ENCODE measurements at places on chromosomes 5 and 9.

- DNase-seq: no peak
Observed at GRCh38 chr5:143749581-143750205, 62.3 kb upstream of the HMHB1 start.

- DNase-seq: peak; percentile 23
Observed at GRCh38 chr5:51159164-51159563, 224.1 kb upstream of the ISL1 start.

DNA sequence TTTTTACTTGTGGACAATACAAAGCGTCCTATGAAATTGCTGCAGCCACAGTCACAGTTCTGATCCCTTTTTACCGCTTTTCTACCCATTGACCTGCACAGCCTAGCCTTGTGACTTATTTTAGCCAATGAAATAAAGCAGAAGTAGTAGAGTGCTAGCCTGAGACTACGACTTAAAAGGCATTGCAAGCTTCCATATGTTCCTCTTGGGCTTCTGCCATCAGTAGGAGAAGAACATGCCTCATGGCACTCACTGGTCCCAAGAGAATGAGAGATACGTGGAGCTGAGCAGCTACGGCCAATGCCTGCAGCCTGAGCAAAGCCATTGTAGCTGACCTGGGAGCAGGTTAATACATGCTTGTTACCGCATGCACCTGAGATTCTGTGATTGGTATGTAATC lies 416.6 kb upstream of the CLINT1 start:
- DNase-seq: no peak

- DNase-seq: no peak
Observed at GRCh38 chr5:120388016-120388781, 75.9 kb upstream of the PRR16 start.

- no peak for DNase-seq
Observed at GRCh38 chr5:165015547-165015946, 1510.1 kb downstream of the MAT2B start.

- DNase-seq: no peak
Observed at GRCh38 chr5:54629115-54629514, 111.6 kb downstream of the SNX18 start.

DNA sequence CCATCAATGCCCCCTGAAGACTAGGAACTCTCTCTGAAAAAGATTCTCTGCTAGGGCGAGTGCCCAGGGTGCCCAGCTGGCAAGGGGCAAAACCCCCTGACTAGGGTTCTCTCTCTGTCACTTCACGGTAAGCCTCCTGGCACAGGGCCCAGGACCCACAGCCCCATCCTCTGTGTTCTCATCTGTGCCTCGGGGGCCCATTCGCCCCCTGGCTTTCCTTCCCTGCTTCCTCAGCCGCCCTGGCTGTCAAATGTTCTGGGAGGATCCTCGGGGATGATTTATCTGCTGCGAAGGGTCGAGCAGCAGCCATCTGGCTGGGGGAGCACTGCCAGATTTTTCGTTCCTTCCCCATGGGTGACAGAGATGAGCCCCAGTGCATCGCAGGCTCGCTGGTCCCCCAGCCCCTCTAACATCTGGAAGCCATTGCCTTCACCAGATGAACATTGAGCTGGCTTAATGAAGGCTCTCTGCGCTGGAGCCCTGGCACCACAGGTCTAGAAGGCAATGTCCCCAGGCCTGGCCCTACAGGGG lies 24.2 kb downstream of the HMCN2 start:
- no peak for DNase-seq

DNA sequence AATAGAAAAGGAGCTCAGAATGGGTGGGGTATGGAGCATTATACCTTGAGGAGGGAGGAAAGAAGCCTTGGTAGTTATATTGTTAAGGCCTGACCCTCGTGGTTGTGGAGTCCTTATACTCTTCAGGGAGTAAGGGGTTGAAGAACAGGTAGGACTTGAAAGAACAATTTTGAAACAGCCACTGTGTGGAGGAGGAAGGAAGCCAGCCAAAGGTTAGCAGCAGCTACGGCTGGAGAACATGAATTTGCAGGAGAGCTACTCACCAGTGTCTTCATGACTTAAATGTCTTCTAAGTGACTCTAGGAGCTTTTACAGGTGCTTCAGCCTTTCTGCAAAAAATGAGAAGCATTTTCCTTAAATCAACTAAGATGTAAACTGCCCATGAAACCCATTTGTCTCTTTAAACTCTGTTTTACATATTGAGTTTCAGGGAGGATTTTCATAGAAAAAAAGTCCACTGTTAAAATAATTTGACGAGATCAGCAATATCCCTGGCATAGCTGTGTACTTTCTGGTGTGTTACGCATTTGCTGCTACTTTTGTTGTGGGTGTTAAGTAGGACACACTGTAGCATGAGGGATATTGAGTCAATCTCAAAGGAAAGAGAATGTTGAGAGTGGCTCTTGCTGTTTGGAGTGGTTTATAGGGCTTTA lies 110.6 kb upstream of the ELL2 start:
- DNase-seq: no peak

GRCh38 chr5:142934051-142934762 lies 164.0 kb downstream of the ARHGAP26 start:
- no peak for DNase-seq

GRCh38 chr9:98037357-98037756 lies 19.2 kb upstream of the NANS start:
- DNase-seq: no peak

DNA sequence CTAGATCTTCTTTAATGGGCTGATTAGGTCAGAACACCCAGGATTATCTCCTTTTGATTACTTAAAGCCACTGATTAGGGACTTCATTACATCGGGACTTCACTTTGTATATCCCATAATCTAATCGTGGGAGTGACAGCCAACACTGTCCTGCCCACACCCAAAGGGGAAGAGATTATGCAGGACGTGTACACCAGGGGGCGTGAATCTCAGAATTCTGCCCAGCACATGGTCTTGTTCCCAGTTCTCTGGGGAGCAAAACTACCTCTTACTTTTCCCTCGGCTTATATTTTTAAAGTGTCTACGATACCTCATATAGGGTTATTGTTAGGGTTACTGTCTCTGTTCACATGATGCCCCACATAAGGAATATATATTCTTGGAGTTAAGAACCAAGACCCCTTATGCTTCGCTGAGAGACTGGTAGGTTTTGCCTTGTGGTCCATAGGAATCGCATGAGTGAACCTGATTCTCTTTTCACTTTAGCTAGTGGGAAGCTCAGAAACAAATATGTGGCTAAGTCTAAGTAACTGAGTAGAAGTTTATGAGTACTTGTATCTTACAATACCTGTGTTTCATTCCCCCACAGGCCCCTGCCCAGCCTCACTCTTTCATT lies 192.7 kb downstream of the GNA14 start:
- no peak for DNase-seq

GRCh38 chr5:59584858-59585846 lies 308.4 kb downstream of the PDE4D start:
- no peak for DNase-seq

DNA sequence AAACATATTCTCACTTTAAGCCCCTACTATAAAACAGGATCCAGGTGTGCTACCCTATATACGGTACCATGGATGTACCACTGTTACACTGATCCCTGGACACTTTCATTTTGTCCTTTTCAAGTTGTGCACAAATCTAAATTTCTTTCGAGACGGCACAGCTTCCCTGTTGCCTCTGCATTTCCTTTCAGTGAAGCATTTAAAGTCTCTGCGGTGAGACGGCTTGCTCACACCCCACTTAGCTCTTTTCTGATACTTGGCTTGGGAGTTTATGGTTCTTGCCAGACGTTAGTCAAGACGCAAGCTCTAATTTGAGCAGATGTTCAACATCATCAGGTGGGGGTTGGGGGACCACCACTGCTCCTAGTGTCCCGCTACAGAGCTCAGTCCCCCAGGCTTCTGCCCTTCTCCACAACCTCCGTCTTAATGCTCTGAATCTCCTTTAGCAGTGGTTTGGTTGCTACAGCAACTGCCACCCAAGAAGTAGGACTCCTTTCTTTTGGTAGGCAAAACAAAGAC lies 15.8 kb downstream of the F2RL2 start:
- DNase-seq: no peak

DNA sequence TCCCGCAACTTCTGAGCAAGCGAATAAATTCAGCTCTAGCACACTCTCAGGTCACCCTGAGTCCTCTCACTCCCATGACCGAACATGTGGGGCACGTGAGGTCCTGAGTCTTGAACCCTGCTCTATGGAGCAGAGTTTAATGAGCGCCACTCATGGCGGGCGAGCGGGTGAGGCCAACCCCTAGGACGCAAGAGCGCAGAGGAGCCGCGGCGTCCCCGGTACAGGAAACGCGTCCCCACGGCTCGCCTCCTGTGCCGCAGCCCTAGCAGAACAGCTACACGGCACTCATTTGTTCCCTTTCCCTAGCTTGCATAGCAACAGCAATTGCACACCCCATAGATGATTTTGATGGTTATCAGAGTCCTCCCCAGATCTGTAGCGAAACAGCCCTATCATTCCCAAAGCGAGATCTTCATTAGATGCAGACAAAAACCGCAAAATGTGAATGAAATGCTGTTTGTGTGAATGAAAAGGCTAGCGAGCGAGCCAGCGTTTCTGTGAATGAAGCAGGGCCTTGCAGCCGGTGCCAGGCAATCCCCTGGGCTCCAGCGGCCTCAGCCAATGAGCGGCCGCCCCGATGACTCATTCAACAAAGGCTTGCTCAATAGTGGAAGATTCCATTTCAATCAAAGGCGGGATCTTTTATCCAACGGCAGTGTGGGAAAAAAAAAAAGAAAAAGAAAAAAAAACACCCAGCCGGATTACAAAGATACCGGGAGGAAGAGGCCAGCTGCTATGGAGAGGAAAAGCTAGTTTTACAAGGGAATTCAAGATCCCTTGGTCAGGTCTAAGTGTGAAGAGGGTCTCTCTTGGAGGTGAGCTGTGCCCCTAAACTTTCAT lies 1.5 kb upstream of the SHC3 start:
- peak; percentile 89 for DNase-seq

GRCh38 chr5:131262953-131263541 lies 806 bp upstream of the CDC42SE2 start:
- DNase-seq: no peak

DNA sequence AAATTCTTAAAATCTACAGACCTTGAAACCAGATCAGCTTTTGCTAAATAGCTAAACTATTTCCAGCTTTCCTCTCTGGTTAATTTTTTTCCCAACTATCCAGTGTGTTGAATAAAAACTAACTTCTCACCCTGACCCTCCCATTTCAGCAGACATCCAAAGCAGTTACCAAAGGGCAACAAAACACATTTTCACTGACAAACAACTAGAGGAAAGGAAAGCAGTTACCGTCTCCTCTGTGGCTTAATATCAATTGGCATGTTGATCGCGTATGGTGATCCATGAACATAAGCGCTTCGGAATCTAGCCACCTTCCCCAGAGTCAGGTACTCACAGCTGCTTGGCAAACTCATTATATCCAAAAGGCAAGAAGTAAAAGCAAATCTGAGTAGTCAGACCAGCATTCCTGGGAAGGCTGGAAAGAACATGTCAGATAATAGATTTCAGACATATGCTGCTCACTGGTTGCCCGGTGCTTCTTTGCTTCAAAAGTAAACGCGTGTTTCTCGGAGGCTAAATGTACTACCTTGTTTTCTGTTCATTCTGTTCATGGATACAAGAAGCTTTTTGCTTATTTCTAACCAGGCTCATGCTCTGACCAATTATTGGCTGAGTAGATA lies 463.4 kb downstream of the PDE4D start:
- DNase-seq: no peak

GRCh38 chr5:137336565-137337120 lies 162.5 kb downstream of the SPOCK1 start:
- no peak for DNase-seq

DNA sequence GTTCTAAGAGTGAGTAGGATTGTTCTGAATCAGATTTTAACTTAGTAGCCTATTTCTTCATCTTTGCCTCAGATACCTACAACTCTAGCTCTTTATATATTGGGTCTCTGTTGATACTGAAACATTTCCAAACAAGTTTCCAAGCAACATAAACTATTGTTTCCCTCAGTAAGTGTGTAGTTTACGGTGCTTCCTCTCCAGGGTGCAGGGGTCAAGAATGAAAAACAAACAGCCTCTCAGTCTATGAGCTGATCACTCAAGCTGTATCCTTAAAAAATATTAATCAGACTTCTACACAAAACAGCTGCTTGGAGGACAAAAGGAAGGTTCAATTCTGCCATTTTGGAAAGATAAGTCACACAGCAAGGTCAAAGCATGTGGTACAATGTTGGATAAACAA lies 75.0 kb downstream of the ADAMTS12 start:
- no peak for DNase-seq

DNA sequence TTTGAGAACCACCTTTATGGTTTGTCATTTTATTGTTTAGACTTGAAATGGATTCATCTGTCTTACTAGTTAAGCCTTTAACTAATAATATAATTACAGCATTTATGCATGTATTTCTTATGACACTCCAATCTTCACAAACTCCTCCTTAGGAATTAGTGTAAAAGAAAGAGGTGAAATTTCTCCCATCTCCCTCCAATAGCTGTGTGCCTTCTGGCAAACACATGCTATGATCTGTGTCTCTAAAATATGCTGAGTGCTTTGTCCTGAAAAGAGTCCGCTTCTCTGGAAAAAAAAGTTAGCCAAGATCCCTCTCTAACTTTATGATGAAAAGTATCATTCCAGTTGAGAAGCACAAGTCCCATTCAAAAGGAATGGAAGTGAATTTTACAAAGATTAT lies 13.9 kb upstream of the TENT4A start:
- no peak for DNase-seq

DNA sequence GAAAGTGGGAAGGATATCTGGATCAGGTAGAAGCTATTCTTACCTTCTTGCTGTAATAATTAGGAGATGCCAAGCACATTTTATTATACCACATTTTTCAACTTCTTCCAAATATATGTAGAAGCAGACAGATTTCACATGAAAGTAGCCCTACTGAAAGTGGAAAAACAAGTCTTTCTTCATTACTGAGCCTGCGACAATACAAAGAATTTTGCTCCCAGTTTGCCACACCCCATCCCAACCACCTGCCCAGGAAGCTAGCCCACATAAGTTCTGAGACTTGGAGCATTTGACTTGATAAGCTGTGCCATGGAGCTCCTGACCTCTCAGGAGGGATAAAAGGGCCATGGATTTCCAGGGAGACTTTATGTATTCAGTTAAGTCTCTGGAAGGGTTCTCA lies 249.1 kb upstream of the ADCY2 start:
- DNase-seq: no peak

DNA sequence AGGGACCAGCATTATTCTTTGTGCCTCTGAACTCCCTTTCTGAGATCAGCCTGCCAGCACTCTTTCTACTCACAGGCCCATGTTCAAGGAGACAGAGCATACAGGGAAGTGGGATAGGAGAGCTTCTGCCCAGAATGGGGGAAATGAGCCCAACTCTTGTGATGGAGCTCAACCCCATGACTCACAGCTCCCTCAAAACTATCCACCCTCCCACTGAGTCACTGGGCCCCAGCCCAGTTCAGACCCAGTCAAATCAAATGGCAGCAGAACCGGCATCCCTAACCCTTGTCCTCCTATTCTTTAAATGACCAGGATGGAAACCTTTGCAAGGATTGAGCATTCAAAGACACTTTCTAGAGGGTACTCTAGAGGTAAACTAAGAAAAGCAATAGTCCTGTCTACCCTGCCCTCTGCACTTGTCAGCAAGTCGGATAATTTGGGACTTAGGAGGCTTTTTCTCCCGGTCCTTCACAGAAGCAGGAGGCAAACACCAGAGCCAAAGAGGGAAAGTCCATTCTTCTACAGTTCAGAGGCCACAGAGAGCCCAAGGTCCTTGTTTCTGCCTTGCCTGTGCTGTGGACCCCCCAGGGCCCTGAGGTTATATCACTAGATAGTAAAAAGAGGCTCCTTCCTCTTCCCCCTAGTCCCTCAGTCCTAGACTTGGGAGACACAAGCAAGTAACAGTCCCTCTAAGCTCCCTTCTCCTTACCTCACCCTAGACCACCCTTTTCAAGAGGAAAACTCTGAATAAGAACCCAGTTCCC lies 3.2 kb downstream of the ATOSB start:
- no peak for DNase-seq
